WERI-Rb-1 (cell line): ENCODE measurements at places on chromosomes 6 and 20.

DNA sequence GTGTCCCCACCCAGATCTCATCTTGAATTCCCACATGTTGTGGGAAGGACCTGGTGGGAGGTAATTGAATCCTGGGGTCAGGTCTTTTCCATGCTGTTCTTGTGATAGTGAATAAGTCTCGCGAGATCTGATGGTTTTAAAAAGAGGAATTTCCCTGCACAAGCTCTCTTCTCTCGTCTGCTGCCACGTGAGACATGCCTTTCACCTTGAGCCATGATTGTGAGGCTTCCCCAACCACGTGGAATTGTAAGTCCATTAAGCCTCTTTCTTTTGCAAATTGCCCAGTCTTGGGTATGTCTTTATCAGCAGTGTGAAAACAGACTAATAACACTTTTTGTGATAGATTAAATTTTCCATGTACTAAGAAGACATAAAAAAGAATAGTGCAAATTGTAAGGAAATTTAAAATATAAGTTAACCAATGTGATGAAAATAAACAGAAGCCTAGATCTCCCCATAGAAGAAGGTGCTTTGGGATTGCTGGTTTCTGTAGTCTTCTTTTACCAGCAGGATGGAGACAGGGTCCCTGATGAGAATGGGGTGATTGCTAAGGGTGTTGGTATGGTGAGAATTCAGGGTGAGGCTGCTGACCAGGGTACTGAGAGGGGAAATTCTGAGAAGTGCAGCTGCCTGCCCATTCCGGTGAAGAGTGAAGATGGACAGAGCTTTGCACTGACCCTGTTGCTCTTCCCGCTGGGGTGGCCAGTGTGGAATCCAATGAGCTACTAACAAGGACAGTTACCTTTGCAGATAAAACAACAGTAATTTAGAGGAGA lies 50.7 kb downstream of the BMP2 start:
- no peak for DNase-seq

- no peak for DNase-seq
These were observed 577.9 kb upstream of the FLRT3 start for GRCh38 chr20:14915356-14915755.

DNA sequence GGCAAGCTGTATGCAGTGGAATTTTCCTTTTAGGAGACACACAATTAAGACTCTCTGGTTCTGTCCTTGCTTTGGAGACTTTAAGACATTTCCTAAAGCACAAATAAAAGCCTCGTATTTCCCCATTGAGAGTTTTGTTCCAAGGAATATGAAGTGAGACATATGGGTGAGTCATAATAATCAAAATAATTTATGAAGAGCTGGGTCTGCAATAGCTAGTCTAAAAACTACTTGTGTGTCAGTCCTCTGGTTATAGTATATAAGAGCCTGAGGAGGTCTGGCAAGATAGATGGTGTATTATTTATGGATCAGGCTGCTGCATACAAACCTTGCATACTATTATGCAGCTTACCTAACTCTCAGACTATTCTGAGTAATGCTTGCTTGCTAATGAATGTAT lies 142.6 kb downstream of the ADGRG6 start:
- DNase-seq, result no peak

- no peak for DNase-seq
These were observed 222.7 kb downstream of the EYA2 start for GRCh38 chr20:47117371-47117770.

DNA sequence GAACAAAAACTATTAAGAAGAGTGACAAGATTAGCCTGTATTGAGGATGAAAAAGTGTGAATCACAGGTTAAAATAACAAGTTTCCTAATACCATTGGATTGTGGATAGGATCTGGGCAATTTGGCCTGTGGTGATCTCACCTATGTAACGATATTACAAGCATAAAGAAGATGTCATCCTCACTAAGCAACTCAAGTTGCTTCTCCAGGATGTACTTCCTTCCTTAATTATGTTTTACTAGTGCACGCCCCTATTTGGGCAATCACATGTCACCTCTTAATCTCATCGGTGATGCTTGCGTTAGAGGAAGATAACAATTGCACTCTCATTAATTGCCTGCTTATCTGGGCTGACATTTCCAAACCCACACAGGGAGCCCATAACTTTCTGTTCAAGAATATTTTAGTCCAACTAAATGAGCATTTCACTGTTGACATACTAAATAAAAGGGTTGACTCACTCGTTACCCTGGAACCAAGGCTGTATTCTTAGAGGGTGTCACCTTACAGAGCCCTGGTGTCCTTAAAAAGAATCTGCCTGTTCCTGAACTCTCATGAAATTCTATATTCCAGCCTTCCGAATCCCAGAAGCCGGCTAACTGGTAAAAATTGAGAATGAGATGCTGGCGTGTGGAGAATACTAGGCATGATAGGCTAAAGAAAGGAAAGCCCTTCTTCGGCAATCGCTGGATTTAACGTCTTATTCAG lies 88.2 kb upstream of the ATXN1 start:
- no peak for DNase-seq

GRCh38 chr6:39195792-39196385 lies 33.4 kb downstream of the KCNK5 start:
- no peak for DNase-seq

DNA sequence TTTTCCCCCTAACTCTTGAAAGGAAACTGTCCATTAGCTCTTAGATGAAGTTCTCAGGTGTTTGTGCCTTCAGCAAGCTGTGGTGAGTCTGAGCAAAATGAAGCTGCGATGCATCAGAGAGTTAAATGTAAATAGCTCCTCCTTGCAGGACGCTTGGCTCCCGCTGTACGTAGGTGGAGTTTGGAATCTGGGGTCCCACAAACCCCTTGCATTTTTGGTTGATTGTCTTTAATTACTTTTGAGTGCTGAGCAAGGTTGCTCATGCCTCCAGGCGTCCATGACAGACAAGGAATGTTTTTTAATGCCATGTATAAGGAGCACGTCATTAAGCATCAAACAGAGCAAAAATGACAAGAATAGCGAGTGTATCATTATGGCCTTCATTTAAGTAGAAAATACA lies 300.5 kb downstream of the TFAP2C start:
- no peak for DNase-seq

- peak; percentile 90 for DNase-seq
These were observed 1.7 kb downstream of the PREX1 start for GRCh38 chr20:48826069-48826468.

- no peak for DNase-seq
These were observed 28.5 kb upstream of the MPC1 start for GRCh38 chr6:166411271-166411670.

DNA sequence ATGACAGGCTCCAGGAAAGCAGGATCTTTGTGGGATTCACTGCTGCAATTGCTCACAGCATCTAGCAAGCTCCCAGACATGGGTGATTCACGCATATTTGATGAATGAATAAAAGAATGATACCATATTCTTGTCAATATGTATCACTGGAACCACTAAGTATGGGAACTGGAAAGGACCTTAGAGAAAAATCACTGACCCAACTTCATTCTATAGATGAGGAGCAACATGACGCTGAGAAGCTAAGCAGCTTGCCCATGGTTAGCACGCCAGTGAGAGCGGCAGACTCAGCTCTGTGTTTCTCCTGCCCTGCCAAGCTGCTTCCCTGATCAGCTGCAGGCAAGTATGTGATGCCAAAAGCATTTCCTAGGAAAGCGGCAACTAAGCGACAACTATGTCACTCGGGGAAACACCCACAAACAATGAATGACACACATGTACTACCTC lies 66.8 kb downstream of the PPP1R3G start:
- DNase-seq, result no peak

GRCh38 chr20:18428490-18429173 lies 38.2 kb downstream of the DZANK1 start:
- no peak for DNase-seq

DNA sequence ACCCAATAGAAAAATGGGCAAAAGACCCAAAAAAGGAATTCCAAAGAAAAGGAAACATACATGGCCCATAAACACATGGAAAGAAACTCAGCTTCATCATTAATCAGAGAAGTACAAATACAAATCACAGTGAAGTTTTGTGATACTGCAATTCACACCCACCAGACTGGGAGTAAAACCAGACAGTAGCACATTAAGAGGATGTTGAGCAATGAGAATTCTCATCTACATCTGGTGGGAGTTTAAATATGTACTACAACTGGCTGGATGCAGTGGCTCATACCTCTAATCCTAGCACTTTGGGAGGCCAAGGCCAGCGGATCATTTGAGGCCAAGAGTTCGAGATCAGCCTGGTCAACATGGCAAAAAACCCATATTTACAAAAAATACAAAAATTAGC lies 125.7 kb upstream of the PHACTR1 start:
- DNase-seq, result no peak

GRCh38 chr6:108927927-108928326 lies 79.7 kb downstream of the ARMC2 start:
- no peak for DNase-seq

- no peak for DNase-seq
These were observed 1233.0 kb upstream of the EYS start for GRCh38 chr6:66940003-66940402.

- no peak for DNase-seq
These were observed 104.9 kb upstream of the NT5E start for GRCh38 chr6:85344996-85345395.

DNA sequence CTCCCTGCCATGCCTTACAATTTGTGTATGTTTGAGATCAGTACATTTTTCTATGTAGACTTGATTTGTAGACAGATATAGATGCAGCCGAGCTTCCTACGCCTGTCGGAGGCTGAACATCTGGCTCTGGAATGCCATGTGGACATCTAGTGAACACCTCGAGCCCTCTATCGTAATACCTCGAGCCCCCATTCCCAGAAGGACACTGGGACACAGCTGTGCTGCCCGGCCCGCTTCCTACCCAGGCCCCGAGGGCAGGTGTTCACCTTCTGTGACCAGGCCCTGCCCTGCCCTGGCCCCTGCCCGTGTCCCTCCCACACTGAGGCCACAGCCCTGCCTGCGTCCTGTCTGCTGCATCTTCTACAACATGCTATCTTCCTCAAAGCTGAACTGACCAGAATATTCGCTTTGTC lies 12.9 kb downstream of the RPS6KA2 start:
- no peak for DNase-seq

DNA sequence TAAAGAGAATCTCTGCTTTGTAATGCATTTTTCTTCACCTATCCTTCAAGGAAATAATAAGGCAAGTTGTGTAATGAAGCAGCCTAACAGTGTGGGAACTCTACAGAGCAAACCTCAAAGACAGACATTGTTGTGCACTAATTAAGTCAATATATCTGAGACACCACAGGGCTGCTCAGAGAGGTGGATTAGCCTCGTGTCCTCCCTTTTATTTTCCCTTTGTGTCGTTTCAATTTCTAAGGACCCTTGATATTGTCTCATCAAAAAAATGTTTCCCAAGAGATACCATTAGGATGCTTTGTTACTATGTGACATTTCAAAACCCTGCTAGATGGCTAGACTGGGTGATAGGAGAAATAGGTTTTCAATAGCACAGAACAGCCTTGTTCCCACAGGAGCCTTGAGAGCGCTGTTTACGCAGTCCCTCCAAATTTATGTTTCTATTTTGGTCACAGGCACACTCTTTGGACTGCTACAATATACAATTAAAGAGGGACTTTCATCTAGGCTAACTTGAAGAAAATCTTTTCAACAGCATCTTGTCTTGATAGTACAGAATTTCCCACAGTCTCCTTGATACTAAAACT lies 23.1 kb downstream of the UBE3D start:
- DNase-seq, result no peak

DNA sequence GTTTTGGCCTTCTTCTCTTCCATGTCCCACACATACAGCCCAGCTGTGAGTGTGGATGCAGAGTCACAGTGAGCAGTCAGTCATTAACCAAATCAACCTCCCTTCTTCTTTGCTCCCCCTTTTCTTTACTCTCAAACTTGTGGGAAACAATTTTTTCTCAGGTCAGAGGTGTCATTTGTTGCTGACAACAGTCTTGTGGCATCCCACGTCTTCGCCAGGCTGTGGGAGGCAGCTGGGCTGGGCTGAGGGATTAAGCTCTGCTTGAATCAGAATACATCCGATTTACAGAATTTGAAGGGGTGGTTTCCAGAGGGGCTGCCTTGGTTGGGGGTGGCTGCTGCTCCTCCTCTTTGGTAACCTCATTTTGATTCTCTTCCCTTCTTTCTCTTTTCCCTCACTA lies 40.5 kb downstream of the SCGN start:
- peak; percentile 61 for DNase-seq

GRCh38 chr20:35021063-35021462 lies 65.4 kb downstream of the MYH7B start:
- no peak for DNase-seq

DNA sequence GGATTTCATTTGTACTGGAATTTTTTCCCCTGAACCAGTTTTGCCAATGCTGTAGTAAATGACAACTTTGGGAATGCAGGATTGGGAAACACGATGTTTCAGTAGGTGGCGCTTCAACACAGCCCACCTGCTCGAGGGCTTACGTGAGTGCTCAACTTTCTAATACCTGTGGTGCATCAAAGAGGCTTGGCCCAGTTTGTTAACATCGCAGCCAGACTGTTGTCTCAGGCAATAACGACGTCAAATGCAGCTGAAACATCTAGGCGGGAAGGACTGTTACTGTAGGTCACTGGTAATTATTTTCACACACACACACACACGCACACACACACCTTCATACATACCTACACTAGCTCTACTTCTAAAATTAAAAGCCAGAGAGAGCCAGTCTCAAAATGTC lies 815.5 kb upstream of the SLC35B3 start:
- peak; percentile 89 for DNase-seq

GRCh38 chr6:55130806-55131324 lies 43.5 kb upstream of the HCRTR2 start:
- no peak for DNase-seq

DNA sequence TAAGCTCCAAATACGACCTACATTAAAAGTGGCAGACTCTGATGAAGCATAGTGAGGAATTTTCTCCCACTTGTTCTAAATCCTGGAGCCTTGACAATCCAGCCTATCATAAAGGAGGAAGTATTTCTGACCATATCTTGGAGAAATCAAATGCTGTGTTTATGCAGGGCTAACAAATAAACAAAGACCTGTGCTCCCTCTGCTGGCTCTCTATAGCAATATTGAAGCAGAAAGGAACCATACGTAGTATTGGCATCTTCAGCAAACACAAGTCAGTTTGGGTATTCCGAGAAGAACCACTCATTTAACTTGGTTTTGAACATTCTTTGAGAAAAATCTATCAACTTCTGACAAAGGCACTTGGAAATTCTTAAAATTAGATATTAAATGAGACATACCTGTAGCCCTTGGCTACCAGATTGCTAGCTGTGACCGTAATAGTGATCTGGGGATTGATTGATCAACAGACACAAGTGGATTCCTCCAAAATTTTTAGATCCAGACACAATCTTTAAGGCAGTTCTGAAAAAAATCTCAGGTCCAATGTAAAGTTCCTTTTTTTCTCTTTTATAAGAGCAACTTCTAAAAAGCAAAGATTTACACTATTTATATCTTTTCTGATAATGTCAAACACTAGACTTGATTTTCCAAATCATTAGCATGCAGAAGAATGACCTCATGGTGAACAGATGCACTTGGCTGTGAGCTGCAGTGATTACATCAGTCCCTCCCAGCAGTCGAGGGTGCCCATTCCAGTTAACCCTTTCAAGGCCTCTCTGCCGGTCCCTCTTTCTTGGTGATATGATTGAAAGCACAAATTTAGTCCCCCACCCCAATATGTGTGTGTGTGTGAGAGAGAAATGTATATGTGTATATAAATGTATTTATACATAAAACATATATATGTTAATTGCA lies 40.2 kb downstream of the INSM1 start:
- DNase-seq, result peak; percentile 74
